ENCODE measurements at places on chromosomes 3 and 15.
A peak's percentile ranks its signal among the peaks of the same experiment; 100 is the strongest.

GRCh38 chr15:68614286-68615035, 35.7 kb downstream of the CORO2B start:
- no peak for DNase-seq

DNA sequence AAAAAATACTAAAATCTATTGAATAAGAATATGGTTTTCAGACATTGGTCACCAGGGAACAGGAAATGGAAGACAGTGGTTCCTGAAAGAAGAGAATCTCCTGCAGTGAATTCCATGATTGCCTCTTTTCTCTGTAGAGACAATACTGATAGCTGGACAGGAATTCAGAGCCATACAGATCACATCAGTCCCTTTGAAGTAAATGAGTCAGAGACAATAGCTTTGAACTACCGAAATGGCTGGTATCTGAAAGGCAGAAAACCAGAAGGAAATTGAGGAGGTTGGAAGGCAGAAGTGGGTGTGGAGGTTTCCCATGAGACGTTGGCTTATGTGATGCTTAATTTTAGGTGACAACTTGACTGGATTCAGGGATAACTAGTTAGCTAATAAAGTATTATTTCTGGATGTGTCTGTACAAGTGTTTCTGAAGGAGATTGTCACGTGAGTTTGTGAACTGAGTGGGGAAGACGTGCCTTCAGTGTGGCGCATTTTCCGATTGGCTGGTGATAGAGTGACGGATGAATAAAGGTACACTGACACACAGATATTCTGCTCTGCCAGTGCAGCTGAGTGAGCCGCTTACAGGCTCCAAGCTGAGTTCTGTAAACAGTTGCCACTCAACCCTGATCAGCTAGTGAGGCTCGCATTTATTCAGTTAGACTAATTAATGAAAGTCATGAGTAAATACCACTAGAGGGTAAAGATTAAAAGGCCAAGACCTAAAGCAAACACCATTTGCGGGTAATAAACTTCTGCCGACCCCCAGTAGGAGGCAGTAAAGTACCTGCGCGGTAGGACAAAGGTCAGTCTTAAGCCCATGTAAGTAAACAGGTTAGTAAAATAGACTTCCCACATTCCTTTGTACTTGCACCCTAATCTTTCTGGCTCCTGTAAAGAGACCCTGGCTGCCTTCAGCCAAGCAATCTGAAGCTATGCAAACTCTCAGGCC, 1298.6 kb downstream of the SI start:
- no peak for DNase-seq

GRCh38 chr15:57060799-57061198, 142.4 kb downstream of the TCF12 start:
- DNase-seq = no peak

GRCh38 chr3:14555835-14556234, 15.7 kb upstream of the GRIP2 start:
- DNase-seq = no peak

DNA sequence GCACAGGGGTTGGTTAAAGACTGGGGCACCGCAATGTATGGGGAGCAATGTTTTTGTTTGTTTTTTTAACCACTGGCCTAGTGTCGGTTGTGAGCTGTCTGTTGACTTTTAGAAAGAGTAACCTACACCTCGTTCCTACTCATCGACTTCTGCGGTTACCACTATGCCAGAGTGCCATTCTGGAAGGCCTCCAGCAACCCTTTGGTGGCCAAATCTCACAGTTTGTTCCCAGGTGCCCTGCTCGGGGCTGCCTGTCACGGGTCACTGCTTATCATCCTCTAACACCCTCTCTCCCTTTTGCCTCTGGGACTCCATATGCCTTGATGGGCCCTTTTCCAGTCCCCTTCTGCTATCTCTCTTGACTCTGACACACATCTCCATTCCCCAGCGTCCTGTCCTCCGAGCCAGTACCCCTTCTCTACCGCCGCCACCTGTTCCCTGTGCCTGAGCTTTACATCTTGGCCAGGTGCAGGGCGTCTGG, 290.4 kb upstream of the C2CD4B start:
- DNase-seq = no peak

- no peak for DNase-seq
Measured at GRCh38 chr3:164903820-164904451, 174.4 kb downstream of the SI start.

- DNase-seq = peak; percentile 10
Measured at GRCh38 chr3:64530434-64531049, 157.3 kb downstream of the ADAMTS9 start.

DNA sequence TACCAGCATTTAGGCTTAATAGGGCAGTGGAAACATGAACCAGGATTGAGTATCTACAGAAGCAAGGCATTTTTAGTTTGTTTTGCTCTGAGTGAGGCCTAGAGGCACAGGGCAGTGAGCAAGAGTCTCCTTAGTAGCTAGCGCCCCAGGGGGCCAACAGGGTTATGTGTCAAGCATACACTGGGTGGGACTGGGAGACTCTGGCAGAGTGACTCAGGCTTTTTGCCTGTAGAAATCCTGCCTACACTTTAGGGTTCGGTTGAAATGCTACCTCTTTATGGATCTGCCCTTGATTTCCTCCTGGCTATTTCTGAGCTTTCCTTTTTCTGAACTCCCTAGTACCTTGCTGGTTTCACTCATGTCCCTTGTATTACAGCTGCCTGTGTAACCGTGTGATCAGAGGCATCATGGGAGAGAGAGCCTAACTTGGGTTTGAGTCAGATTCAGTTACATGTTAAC, 72.2 kb downstream of the TOP2B start:
- DNase-seq = no peak

DNA sequence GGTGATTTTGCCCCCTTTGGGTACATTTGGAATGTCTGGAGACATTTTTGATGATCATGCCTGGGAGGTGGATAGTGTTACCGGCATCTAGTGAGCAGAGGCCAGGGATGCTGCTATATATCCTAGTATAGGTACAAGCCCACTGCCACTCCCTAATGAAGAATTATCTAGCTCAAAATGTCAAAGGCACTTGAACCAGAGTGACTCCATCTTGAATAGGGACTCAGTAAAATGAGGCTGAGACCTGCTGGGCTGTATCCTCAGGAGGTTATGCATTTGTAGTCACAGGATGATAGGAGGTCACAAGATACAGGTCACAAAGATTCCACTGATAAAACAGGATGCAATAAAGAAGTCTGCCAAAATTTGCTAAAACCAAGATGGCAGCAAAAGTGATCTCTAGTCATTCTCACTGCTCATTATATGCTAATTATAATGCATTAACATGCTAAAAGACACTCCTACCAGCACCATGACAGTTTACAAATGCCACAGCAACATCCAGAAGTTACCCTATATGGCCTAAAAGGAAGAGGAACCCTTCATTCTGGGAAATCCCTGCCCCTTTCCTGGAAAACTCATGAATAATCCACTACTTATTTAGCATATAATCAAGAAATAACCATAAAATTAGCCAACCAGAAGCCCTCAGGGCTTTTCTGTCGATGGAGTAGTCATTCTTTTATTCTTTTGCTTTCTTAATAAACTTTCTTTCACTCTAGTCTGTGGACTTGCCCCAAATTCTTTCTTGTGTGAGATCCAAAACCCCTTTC, 40.0 kb upstream of the FAM3D start:
- no peak for DNase-seq

GRCh38 chr3:101824702-101825101, 24.6 kb upstream of the NFKBIZ start:
- DNase-seq = no peak

GRCh38 chr3:15539066-15539465, 17.6 kb upstream of the COLQ start:
- DNase-seq = no peak

GRCh38 chr15:82122746-82123400, 77.1 kb upstream of the MEX3B start:
- no peak for DNase-seq

- DNase-seq = no peak
Measured at GRCh38 chr3:171289291-171289690, 170.9 kb downstream of the TNIK start.

GRCh38 chr3:143220741-143221140, 101.2 kb downstream of the CHST2 start:
- no peak for DNase-seq

- DNase-seq = no peak
Measured at GRCh38 chr15:85745525-85746150, 49.1 kb downstream of the KLHL25 start.

DNA sequence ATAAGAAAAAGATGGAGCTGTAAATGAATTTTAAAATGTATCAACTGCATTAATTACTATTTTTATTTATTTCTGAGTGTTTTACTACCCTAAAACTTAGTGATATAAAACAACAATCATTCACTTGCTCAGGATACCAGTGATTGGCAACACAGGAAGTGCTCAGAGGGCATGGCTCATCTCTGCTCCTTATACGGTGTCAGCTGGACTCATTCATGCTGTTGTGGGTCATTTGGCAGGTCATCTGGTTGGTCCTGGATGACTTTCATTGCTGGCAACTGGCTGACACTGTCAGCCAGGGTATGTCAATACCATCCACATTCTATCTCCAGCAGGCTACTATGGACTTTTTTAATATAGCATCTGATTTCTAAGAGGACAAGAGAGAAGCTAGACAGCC, 689.6 kb upstream of the NECTIN3 start:
- no peak for DNase-seq

GRCh38 chr15:75844629-75845335, 1.5 kb downstream of the UBE2Q2 start:
- no peak for DNase-seq

- DNase-seq = no peak
Measured at GRCh38 chr3:148373961-148374360, 323.7 kb upstream of the AGTR1 start.

- no peak for DNase-seq
Measured at GRCh38 chr3:160398820-160399124, 253 bp downstream of the IFT80 start.

DNA sequence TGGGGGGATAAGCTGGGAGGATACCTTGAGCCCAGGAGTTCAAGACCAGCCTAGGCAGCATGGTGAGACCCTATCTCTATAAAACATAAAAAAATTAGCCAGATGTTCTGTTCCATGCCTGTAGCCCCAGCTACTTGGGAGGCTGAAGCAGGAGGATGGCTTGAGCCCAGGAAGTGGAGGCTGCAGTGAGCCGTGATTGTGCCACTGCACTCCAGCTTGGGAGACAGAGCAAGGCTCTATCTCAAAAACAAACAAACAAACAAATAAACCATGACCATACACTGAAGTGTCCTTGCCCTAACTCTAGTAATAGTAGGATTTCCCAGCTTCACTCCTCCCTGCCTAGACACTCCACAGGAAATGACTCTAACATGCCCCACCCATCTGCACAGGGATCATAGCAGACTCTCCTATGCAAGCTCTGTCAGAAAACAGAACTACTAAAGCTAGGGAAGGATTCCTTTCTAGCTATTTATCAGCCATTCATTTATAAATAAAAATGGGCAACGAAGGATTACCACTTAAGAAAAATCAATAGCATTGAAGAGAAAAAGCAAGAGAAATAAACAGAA, 4.6 kb downstream of the ERICH6 start:
- no peak for DNase-seq

DNA sequence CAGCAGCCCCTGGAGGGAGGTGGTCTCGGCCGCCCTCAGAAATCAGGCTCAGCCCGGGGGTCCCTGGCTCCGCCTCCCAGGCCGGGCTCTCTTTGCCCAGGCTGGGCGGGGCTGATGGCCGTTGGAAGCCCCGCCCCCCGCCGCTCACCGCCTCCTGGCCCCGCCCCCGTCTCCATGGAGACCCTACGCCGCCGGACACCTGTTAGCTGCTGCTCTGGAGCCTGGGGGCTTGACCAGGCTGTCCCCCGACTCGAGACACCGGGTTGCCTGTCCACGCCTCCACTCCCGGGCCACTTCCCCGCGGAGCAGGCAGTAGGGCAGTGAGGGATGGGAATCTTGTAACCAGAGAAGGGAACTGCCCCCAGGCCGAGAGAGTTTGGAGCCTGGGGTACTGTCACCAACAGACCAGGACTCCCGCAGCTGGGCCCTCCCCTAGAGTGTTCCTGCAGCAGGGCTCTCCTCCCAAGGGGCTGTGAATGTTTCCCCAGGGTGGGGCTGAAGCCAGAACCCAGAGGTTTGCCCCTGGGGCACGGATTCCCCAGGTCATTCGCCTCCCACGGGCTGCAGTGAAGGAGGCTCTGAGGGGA, 27.8 kb upstream of the RPL32 start:
- peak; percentile 46 for DNase-seq
